KG1 (cell line): ENCODE measurements at places on chromosomes 2 and 18.

DNA sequence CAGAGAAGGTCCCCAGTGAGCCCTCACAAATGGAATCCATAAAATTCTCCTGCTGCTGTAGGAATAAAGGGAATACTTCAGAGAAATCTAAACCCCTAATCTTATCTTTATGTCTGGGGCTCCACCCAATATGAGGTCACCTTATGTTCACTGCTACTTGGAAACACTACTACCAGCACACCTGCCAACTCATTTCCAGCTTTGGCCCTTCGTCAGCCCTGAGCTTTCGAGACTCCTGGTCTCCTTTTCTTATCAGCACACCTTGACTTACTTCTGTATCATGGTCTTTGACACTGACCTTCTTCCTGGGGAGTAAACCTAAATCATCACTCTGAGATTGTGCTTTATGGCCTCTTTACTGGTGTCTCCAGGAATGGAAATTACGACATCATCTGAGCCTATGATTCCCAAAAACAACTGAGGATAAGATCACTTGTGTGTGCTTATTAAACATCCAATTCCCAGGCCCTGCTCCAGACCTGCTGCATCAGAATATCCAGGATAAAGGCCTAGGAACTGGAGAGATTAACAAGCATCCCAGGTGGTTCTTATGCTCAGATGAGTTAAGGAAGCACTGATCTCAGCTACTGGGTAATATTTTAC lies 22.2 kb upstream of the ASNSD1 start:
- DNase-seq: no peak

DNA sequence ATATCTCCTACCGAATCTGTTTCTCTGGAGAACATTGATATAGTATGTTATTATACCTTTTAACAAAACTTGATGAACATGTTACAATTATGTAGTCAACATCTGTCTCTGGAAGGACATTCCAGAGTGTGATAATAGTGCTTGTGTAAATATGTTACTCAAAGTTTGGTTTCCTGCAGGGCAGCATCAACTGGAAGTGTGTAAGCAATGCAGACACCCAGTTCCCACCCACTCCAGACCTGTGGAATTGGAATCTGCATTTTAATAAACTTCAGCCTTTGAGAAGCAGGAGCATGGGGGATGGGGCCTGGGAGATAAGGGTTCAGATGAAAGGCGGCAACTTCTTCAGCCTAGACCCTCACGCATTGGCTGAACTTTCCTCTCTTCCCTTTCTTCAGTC lies 398.9 kb downstream of the RND3 start:
- no peak for DNase-seq

GRCh38 chr2:64919261-64919660 lies 69.9 kb upstream of the SLC1A4 start:
- DNase-seq: no peak

- DNase-seq: no peak
Observed at GRCh38 chr2:69017835-69018234, 4.9 kb downstream of the ANTXR1 start.

- no peak for DNase-seq
Observed at GRCh38 chr2:61970807-61971556, 65.5 kb downstream of the COMMD1 start.

- DNase-seq: no peak
Observed at GRCh38 chr2:86014493-86014892, 91.2 kb downstream of the POLR1A start.

GRCh38 chr2:129863350-129863749 lies 116.1 kb upstream of the RAB6C start:
- no peak for DNase-seq

DNA sequence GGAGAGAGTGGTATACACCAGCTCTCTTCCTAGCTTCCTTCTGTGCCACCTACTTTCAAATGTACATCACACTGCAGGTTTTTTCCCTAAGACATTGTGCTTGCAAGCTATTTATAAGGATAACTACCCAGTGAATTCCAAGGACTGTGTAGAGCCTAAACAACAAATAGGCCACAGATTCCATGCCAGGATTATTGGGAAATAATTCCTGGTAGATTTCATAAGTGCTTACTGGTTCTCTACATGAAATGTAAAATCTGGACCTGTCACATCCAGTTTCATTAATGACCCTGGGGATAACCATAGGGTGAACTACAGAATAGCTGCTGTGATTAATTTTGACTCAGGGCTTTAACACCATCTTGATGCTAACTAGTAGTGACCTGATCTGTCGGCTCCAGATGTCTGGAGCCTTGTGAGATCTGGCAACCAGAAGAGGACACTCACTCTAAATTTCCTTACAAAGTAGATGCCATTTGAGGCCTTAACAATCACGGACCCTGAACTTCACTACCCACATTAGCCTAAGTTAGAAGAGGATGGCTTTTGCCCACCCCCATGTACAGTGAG lies 34.3 kb upstream of the LGALSL start:
- no peak for DNase-seq

DNA sequence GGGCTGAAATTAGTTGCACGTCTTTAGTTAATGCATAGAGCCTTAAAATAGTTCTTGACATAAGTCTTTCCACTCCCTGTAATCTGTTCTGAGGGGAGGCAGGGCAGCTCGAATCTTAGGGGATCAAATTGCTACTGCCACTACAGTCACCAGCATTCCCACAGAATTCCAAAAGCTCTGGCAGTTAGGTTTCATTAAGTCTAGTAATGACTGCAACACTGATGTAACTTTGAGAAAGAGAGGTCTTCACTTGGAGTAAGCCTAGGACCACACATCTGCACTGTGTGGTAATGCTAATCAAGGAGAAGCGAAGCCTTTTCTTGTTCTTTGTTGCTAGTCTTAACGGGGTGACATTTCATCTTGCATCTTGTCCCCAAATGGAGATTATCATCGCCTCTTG lies 19.3 kb upstream of the NCK2 start:
- DNase-seq: no peak

- no peak for DNase-seq
Observed at GRCh38 chr2:6793371-6793770, 72.3 kb downstream of the CMPK2 start.

DNA sequence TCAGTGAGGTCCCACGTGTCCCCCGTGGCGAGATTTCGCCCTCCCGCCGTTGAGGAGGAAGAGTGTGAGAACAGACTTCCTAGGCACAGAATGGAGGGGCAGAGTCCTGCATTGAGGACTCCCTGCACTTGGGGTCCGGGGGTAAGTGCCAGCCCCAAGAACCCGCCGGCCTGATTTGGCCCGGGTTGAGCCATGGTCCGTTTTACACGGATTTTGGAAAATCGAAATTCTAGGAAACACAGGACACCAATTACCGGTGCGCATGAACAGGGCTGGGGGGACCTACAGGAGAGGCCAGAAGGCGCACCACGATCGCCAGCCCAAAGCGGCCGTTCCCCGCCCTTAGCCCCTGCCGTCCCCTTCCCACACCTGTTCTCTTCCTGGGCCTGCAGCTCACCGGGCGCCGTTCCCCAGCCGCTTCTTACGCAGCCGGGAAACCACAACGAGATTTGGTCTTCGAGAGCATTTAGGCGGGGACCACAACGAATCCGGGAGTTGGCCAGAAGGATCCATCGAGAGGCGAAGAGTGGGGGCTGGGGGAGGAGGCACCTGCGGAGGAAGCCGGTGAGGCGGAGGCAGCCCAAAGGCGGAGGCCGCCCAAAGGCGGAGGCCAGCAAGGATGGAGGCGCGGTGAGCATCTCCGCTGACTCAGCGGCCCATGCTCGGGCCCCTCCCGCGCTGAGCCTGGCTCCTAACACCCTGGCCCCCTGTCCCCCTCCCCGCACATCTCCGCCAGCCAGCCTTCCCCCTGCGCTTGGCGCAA lies 464 bp upstream of the TLX2 start:
- no peak for DNase-seq

- no peak for DNase-seq
Observed at GRCh38 chr2:62152000-62152399, 43.9 kb upstream of the B3GNT2 start.

DNA sequence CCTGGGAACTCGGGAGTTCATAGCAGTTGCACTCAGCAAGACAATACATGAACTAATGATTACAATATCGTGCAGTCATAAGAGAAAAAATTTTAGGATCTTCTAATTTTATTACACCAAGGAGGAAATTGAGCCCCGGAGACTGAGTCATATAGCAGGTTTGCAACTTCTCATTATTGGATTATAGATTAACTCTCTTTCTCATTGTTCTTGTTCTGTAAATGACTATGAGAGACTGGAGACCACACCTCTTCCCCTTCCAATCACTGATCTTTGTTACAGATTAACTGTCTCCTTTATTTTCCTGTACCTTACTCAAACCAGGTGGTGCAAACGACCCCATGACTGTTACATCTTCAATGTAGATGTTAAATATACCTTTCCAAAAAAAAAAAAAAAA lies 435.8 kb upstream of the DDX18 start:
- no peak for DNase-seq

DNA sequence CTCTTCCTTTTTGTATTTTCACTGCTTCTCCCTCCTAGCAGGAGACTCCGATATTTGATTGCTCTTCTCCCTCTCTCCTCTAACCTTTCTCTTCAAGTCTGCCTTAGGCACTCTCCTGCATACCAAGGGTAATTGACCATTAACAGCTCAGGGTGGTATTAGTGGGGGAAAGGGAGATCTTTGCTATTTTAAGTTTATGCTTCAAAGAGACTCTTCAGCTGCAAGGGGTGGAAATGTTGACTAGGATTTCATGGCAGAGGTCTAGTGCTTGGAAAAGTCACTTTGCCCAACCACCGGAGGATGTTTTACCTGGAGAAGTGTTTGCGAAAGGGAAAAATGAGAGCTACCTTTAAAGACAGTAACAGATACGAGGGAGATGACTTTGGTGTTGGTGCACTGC lies 453.7 kb downstream of the SLC4A3 start:
- no peak for DNase-seq

GRCh38 chr2:24981411-24982136 lies 9.8 kb upstream of the DNAJC27 start:
- no peak for DNase-seq

GRCh38 chr2:213306316-213306942 lies 22.2 kb downstream of the SPAG16 start:
- DNase-seq: no peak

- DNase-seq: no peak
Observed at GRCh38 chr2:233912691-233913423, 4.3 kb upstream of the TRPM8 start.
